ENCODE measurements at places on chromosomes 7 and 10. TPM values are rescaled to one million over a fixed set of nuclear protein-coding genes. Genes with fewer than 3 reads are reported as not detected.

DNA sequence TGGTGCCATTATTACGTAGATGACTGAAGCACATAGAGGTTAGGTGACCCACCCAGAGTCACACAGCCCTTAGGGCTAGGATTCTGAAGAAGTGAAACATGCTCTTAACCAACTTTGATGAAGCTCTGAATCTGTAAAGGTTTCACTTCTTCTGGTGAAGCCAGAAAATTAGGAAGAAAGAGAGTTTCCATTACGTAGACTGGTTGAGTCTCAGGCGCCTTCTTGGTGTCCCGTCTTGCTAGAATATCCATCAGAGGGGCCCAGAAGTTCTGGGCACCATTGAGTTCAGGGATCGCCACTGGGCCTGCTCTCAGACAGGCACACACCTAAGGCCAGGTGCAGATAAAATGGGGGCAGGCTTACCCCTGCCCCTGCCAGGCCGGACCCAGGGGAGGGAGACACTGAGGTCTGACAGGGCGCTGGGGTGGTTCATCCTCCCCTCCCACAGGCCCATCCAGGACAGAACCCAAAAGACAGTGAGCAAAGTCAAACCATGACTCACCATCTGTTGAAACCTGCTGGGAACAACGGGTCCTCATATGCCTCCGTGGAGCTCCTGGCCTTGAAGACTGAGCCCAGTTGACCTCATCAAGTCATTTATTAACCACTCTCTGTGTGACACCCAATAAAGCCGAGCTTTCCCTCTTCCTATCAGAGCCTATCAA, 33.2 kb downstream of the DRGX start:
- no peak for DNase-seq
- H3K36me3 ChIP-seq, result no peaks in the 10 kb centered on the region
- no peaks in the 10 kb centered on the region for H3K27me3 ChIP-seq
- no peak overlapping the region for H3K27ac ChIP-seq

ABLIM1 gene
- 161 TPM for total RNA-seq

DNA sequence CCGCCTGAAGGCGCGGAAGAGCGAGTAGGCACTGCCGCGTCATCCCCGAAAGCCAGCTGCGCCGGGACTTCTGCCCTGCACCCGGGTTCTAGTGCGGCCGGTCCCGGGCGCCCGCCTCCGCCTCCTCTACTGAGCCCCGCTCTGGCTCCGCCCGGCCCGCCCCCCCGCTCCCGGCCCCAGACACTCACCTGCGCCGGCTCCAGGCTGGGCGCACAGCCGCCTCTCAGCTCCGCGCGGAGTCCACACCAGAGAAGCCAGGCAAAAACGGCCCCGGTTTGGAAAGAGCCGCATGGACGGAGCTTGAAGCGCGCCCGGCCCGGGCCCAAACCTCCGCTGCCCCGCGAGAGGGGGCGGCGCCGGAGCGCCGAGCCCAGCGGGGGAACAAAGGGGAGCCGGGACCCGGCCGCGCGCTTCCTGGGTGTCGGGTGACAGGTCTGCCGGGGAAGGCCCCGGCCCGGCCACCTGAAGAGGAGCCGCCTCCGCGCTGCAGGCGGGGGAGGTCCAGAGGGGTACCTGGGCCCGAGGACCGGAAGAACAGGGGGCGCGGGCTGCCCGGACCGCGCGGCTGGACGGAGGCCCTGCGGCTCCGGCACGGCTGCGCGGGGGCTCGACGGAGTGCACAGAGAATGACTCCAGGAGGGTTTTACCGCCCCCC, 168.2 kb downstream of the NRF1 start:
- H3K27me3 ChIP-seq, result peaks cover 67% of the 10 kb centered on the region
- H3K4me3 ChIP-seq, result no peak overlapping the region
- H3K4me1 ChIP-seq, result peaks cover 30% of the 10 kb centered on the region
- no peak overlapping the region for H3K27ac ChIP-seq
- DNase-seq, result peak; percentile 27

NUTM2B gene
- 0.73 TPM for total RNA-seq

LHPP gene
- total RNA-seq, result 24.2 TPM

DNA sequence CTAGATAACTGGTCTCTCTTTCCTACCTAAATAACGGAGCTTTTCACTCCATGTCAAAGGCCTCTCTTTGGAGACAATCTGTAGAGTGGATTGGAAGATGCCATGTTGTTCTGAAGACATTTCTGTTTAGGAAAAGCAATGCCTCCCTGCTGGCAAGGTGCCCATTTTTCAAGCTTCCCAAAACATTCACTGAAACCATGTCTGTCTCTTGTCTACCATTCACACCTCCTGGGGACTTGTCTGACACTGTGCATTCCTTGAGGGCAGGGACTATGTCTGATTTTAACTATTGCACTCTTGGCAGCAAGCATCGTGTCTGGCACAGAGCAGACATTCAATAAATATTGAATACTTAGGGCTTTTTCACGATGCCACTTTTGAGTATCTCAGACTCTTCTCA, 528.9 kb upstream of the NRP1 start:
- DNase-seq, result no peak
- peaks cover 3% of the 10 kb centered on the region for H3K4me1 ChIP-seq
- no peaks in the 10 kb centered on the region for H3K27me3 ChIP-seq
- H3K27ac ChIP-seq, result no peak overlapping the region
- H3K36me3 ChIP-seq, result no peaks in the 10 kb centered on the region

DNA sequence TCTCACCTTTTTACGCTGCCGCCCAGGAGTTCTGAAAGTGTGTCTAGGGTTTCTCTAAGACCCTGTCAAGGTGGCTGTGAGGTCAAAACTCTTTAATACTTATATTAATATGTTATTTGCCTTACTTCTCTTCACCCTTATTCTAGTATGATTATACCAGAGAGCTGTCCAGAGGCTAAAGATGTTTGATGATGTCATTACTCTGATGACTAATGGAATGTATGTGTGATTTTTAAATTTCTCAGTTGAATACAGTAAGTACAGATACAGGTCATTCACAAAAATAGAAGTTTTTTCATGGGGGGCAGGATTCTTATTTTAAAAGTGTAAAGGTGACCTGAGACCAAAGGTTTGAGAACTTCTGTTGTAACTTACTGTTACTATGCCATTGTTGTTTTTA, 150.6 kb upstream of the FOXP2 start:
- no peak overlapping the region for H3K27ac ChIP-seq
- H3K4me3 ChIP-seq, result no peak overlapping the region
- no peaks in the 10 kb centered on the region for H3K27me3 ChIP-seq
- DNase-seq, result no peak

DNA sequence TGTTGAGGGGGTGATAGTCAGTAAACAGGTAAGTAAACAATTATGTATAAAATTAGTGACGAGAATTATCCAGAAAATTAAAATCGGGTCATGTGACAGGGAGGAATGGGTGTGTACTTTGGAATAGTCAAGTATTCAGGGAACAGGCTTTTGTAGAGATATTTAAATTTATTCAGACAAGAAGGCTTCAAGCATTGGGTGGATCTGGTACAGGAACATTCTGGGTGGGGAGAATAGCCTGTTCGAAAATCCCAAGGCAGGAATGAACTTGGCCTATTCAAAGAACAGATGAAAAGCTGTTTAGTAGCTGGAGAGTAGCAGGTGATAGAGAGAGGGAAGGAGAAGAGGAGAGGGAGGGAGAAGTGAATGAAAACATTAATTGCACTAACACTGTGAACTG, 448.9 kb upstream of the FZD8 start:
- H3K4me3 ChIP-seq, result no peak overlapping the region
- H3K36me3 ChIP-seq, result no peaks in the 10 kb centered on the region
- no peaks in the 10 kb centered on the region for H3K4me1 ChIP-seq
- no peaks in the 10 kb centered on the region for H3K27me3 ChIP-seq

GRCh38 chr10:95289003-95289920, 1.5 kb downstream of the PDLIM1 start:
- H3K4me1 ChIP-seq, result peaks cover 38% of the 10 kb centered on the region
- DNase-seq, result no peak
- H3K36me3 ChIP-seq, result peaks cover 6% of the 10 kb centered on the region
- H3K4me3 ChIP-seq, result peak overlapping the region; percentile 77

DNA sequence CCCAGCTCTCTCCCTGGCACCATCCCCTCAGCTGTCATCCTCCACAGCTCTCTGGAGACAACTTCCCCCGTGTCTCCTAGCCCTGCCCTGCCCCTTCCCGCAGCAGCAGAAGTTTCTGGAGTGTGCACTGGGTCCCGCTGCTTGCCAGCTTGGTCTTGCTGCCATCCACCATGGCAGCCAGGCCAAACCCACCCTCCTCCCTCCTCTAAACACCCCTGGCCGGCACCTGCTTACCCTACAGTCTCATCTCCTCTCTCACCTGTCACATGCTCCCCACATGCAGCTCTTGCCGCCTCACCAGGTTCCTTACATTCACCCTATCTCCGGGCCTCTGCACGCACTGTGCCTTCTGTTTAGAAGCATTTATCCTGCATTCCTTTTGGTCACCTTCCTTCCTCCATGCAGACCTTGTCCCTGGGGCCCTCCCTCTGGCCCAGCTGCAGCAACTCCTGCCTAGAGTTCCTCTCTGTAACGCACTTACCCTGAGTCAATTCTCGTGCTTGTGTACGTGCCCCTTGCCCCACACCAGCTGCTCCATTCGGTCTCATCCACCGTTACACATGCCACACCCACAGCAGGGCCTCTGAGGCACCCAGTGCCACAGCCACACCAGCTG, 93.9 kb upstream of the RET start:
- no peak overlapping the region for H3K4me3 ChIP-seq
- no peaks in the 10 kb centered on the region for H3K36me3 ChIP-seq
- no peak overlapping the region for H3K27ac ChIP-seq
- no peaks in the 10 kb centered on the region for H3K27me3 ChIP-seq
- no peak for DNase-seq

KCNMA1 gene
- total RNA-seq, result not detected

DNA sequence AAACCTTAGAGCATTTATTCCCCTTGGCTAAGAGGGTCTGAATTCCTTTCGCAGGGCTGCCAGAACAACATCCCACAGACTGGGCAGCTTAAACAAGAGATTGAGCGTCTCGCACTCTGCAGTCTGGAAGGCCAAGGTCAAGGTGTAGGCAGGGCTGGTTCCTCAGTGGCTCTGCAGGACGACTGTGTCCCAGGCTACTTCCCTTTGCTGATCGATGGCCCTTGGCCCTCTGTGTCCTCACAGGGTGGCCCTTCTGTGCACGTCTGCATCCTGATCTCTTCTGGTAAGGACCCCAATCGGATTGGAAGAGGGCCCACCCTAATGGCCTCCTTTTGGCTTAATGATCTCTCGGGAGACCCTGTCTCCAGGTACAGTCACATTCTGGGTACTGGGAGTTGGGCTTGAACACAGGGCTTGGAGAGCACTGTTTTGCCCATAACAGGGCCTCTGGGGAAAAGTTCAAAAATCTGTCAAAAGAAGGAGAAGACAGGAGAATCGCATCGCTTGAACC, 35.1 kb upstream of the DNAJB6 start:
- peak overlapping the region; percentile 97 for H3K27ac ChIP-seq
- DNase-seq, result no peak
- peaks cover 4% of the 10 kb centered on the region for H3K27me3 ChIP-seq
- H3K36me3 ChIP-seq, result peaks cover 5% of the 10 kb centered on the region
- H3K4me1 ChIP-seq, result peaks cover 44% of the 10 kb centered on the region

NPC1L1 gene
- total RNA-seq, result not detected

FAM25G gene
- not detected for total RNA-seq

GRCh38 chr10:54133203-54133602, 667.8 kb downstream of the PCDH15 start:
- no peaks in the 10 kb centered on the region for H3K4me1 ChIP-seq
- no peaks in the 10 kb centered on the region for H3K36me3 ChIP-seq
- DNase-seq, result no peak

THNSL1 gene
- 2.6 TPM for total RNA-seq

HTR7 gene
- total RNA-seq, result not detected

DNA sequence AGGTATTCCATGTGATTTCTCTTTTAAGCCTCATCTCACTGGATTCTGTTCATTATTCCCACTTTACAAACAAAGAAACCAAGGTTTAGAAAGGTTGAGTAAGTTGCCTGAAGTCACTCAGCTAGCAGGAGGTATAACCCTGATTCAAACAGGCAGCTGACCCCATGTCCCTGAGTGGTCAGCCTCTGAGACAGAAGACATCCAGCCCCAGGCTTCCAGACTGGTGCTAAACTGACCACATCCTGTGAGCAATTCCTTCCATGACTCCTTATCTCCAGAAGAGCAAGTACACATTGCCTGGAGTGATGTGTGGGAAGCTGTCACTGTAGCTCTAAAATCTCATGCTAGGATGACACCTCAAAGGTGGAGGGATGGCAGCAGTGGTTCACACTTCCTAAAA, 3.7 kb downstream of the PLPP4 start:
- peaks cover 27% of the 10 kb centered on the region for H3K27me3 ChIP-seq
- peaks cover 2% of the 10 kb centered on the region for H3K4me1 ChIP-seq
- no peak overlapping the region for H3K27ac ChIP-seq

DNA sequence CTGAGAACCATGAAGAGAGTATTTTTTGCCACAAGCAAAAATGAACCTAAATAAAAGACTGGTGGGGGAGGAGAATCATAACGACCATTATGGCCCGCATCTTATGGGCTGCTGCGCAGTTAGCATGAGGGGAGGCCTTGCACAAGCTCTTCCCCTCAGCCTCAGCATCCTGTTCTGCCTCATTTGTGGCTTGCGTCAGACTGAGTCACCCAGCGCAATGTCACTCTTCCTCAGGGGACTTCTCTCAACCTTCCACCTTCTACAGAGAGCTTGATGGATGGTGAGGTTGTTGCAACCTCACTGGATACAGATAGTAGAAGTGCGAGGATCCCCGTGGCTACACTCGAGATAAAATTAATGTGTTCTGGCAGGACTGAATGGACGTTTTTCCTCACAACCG, 16.8 kb upstream of the GPR15LG start:
- H3K4me3 ChIP-seq, result no peak overlapping the region
- peaks cover 10% of the 10 kb centered on the region for H3K4me1 ChIP-seq
- no peak for DNase-seq
- peaks cover 2% of the 10 kb centered on the region for H3K27me3 ChIP-seq
- H3K27ac ChIP-seq, result no peak overlapping the region

CPN1 gene
- total RNA-seq, result not detected

DNA sequence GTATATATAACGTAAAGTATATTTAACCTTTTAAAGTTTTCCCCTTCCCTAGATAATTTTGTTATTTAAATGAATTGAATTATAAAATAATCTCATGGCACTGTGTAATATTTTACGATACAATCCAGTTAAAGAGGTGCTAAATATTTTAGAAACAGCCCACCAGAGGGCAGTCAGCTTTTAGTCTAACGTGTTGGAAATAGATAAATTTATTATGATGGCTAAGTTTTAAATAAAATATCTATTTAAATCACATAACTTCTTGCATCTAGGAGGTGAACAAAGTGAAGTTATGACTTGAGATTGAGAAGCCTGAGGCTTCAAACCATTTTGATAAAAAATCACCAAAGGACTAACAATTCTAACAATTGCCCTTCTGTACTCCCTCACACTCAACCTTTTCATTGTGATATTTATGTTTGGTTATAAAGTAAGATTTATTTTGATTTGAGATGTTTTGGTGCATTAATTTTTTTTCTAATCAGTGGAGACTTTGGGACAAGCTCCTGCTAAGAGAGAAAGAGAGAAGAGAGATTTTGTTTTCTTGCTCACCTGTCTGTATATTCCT, 171.5 kb upstream of the SP4 start:
- H3K4me3 ChIP-seq, result no peak overlapping the region
- H3K4me1 ChIP-seq, result peaks cover 22% of the 10 kb centered on the region
- peaks cover 2% of the 10 kb centered on the region for H3K36me3 ChIP-seq
- H3K27me3 ChIP-seq, result peaks cover 52% of the 10 kb centered on the region
- DNase-seq, result peak; percentile 53
- H3K27ac ChIP-seq, result no peak overlapping the region

- H3K36me3 ChIP-seq, result peaks cover 27% of the 10 kb centered on the region
- H3K27me3 ChIP-seq, result no peaks in the 10 kb centered on the region
- H3K4me1 ChIP-seq, result peaks cover 68% of the 10 kb centered on the region
- no peak overlapping the region for H3K4me3 ChIP-seq
- H3K27ac ChIP-seq, result peak overlapping the region; percentile 77
Observed at GRCh38 chr10:102284531-102284930, 39.2 kb downstream of the GBF1 start.

LRRC4 gene
- total RNA-seq, result not detected

Data from activated CD4-positive, alpha-beta T cell treated with anti-CD3 and anti-CD28 coated beads, Interleukin-2, amount 10 ng/mL, durations not matched to agents 7 days and 5 days (primary cell).